ENCODE measurements at places on chromosomes 12 and 14.

- peak; percentile 20 for DNase-seq
These were observed 131.8 kb upstream of the EEA1 start for GRCh38 chr12:93060666-93061472.

DNA sequence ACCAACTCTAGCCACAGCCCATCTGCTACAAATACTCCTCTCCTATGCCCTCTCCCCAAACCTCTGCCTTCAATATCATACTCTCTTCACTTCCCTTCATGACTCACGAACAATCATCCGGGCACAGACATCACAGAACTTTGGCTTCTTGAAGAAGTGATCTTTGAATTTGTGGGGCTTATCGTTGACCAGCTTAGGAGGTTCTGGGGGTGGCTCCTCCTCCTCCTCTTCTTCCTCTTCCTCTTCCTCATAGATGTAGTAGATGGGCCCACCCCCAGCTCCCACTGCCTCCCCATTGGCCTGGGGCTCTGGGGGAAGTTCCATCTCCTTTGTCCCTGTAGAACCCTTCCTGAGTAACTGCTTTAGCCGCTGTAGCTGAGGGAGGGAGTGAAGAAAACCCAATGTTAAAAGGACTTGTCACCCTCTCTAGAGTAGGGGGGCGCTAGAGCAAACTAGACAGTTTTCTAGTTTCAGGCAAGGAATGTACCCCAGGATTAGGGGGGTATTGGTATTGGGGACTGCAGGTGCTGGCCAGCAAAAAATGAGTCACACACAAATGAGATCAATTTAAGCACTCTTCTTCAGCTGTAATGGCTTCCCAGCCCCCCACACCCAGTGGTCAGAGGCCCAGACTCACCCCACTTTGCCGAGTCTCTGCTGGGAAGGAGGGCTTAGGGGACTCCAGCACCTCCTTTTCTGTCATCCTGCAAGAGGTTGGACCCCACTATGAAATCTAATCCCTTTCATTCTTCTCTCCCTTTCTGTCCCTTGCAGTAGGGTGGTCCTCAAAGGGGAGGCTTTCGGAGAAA lies 1.8 kb downstream of the STAC3 start:
- no peak for DNase-seq

- DNase-seq = no peak
These were observed 24.3 kb upstream of the CHGA start for GRCh38 chr14:92898566-92899131.

GRCh38 chr12:107449891-107450290 lies 235.7 kb upstream of the PWP1 start:
- DNase-seq = no peak

DNA sequence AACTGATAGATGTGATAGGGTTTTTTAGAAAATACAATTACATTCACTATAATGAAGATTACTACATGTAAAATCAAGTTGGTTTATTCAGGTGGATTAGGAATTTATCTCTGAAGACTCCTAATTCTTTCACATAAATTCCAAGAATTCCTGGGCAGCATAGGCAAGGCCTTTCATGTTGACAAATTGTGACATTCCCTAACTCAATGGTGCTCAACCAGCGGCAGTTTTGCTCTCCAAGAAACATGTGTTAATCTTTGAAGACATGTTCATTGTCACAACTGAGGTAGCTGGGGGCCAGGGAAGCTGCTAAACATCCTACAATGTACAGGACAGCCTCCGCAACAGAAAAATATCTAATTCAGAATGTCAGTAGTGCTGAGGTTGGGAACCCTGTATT lies 46.3 kb downstream of the PTPRQ start:
- no peak for DNase-seq

- peak; percentile 29 for DNase-seq
These were observed 137.5 kb downstream of the FSCB start for GRCh38 chr14:44369401-44370123.

GRCh38 chr12:106358396-106359241 lies 1.1 kb downstream of the POLR3B start:
- no peak for DNase-seq

Data from RKO (cell line).